Caudate nucleus (tissue), 63 donors: ENCODE measurements at places on chromosomes 1 and 21.

- no peak for DNase-seq
Measured at GRCh38 chr21:41761211-41761933, 5.5 kb downstream of the RIPK4 start.

GRCh38 chr1:74818661-74819456 is 85.9 kb downstream of the TYW3 start:
- DNase-seq = no peak

GRCh38 chr1:167808690-167809089 is 86.9 kb downstream of the MPZL1 start:
- no peak for DNase-seq

- no peak for DNase-seq
Measured at GRCh38 chr21:17545007-17545406, 32.2 kb downstream of the CXADR start.
